ENCODE measurements at places on chromosomes 11 and 22.
A peak's percentile ranks its signal among the peaks of the same experiment; 100 is the strongest.

- no peak for DNase-seq
These were observed 1.7 kb upstream of the IGSF22 start for GRCh38 chr11:18727479-18728236.

GRCh38 chr22:23181721-23182308 lies 1.5 kb downstream of the BCR start:
- DNase-seq = no peak

DNA sequence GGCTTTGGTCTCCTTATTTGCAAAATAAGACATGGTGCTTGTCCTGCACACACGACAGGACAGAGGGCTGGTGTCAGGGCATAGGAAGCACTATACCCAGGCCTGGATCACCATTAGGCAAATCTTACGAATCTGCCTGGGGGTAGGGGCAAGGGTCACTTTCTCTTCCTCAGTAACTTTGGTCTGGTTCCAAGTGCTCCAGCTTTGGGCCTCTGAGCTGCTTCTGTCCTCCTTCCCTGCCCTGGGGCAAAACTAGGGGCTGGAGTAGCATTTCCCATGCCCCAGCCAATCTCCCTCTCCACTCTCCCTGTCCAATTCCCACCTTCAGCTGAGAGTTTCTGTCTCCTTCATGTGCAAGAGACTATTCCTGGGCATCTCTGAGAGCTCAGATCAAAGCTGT lies 123.7 kb upstream of the NECTIN1 start:
- no peak for DNase-seq

- no peak for DNase-seq
These were observed 12.8 kb downstream of the BCL9L start for GRCh38 chr11:118912742-118913410.

- DNase-seq = peak; percentile 41
These were observed 7.2 kb downstream of the POLD4 start for GRCh38 chr11:67345920-67346819.

DNA sequence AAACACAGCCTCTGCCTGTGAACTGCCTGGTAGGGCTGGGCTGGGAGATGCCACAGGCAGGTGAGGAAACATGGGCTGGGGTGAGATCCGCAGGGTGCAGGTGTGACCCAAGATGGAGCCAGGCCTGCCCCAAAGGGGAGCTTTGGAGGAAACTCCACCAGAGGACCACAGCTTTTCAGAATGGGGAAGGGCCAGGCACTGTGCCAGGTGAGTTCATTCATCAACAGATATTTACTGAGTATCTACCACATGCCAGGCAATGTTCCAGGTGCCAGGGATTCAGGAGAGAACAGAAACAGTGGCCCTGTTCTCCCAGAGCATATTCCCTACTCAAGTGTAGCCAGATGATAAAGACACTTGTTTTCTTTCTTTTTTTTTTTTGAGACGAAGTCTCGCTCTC lies 11.2 kb downstream of the RTN4RL2 start:
- DNase-seq = no peak

- DNase-seq = no peak
These were observed 40.7 kb upstream of the CD82 start for GRCh38 chr11:44524751-44525201.

DNA sequence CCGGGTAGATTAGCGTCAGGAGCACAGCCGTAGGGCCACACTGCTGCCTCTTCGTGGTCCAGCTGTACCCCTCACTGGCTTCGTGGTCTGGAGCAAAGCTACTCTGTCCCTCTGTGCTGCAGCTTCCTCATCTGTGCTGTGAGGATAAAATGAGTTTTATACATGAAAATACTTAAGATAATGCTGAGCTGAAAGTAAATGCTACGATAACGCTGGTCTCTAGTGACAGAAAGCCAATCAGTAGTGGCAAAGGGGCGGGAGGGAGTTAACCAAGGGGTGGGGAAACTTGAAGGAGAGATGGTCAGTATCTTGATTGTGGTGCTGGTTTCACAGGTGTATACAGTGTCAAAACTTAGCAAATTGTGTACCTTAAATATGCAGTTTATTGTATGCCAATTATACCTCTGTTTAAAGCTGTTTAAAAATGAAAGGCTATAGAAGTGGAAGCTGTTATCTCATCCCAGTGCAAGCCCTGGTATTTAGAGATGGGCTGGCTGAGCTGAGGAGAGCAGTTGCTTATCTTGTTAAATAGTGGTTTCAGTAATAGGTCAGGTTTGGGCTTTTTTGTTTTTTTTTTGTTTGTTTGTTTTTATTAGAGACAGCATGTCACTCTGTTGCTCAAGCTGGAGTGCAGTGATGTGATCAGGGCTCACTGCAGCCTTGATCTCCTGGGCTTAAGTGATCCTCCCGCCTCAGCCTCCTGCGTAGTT lies 36.7 kb downstream of the ACO2 start:
- no peak for DNase-seq

DNA sequence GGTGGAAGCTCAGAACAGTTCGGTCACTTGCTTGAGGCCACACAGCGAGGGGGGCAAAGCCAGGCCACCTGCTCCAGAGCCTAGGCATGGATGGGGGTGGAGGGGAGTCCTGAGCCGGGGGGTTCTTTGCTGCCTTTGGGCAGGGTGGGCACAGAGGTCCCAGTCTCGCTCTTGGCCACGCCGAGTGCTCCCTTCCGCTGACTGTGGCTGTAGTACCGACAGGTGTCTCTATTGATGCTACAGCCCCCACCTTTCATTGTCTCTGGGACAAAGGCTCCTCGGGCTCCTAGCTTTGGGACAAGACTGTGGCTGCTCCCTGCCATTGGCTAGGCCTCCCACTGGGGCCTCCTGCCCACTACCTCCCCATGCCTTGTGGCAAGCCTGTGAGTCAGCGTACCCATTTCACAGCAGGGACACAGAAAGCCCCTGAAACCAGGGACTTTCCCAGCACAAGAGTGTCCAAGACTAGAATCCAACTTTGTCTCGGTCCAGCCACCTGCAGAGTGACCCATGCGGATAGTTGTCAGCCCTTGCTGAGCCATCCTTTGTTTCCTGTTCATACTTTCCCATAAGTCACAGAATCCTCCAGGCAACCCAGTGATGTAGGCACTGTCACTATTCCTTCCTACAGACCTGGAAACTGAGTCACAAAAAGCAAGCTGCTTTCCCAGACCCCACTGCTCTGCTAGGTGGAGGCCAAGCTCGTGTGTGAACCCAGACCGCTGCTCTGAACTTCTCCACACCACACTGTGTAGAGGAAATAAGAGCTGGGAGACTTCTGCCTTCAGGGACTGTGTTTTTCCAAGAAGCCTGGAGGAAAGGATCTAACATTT lies 17.2 kb downstream of the MYEOV start:
- no peak for DNase-seq

DNA sequence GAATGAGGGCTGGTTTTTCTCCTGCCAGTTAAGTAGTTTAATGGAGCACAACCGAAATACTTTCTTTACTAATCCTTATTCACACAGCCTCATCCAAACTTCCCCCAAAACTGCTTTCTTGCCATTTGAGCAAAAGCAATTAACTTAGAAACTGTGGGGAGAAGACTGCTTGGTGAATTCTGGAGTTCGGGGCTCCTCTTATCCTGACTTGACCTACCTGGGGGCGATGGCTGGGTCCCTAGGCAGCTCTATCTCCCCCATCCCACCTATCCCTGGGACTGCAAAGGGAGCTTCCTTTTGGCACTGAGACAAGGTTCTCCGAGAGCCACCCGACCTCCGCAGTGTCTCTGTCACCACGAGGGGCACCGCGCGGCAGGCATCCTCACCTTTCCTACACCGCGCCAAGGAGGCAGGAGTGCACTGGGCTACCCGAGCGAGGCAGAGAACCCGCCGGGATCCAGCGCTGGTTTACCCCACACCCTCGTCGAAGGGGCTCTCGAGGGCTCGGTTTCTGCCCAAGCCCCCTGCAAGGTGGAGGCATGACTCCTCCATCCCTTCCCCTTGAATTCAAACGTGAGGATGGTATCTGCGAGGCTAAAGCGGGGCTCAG lies 759 bp downstream of the DESI1 start:
- no peak for DNase-seq

DNA sequence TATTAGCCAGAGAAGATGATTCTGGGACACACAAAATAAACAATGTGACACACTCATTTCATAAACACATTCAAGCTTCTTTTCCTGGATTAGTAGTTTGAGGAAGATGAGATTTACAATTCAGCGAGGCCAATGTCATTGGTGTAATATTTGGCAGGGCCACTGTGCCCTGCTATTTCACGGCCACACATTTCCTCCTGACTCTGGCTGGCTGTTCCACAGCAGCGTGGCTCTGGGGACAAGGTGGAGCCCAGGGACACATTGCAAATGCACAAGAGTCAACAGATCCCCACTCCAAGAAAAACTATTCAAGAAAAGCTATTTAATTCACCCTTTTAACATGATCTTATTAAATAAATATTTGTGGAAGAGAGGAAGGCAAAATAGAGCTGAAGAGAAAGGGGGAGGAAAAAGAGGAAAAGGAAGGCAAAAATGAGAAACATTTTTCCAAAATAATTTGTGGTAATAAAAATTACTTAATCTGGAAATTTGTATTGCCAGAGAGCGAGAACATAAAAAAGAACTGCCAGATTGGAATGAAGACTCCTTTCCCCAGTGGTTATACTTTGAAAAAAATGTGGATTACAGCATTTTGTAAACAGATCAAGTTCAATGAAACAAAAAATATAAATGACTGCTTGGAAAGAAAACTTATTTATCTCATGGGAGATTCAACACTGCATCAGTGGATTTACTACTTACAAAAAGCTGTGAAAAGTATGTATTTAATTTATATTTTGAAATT lies 27.1 kb downstream of the NXPE2 start:
- DNase-seq = no peak

GRCh38 chr11:76699451-76700091 lies 29.0 kb upstream of the LRRC32 start:
- no peak for DNase-seq

DNA sequence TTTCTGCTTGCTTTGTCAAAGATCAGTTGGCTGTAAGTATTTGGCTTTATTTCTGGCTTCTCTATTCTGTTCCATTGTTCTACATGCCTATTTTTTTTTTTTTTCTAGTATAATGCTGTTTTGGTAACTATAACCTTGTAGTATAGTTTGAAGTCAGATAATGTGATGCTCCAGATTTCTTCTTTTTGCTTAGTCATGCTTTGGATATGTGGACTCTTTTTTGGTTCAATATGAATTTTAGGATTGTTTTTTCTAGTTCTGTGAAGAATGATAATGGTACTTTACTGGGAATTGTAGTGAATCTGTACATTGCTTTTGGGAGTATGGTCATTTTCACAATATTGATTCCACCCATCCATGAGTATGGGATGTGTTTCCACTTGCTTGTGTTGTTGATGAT lies 37.9 kb upstream of the ARHGAP20 start:
- DNase-seq = no peak

GRCh38 chr11:130908770-130909625 lies 7.3 kb downstream of the SNX19 start:
- no peak for DNase-seq

DNA sequence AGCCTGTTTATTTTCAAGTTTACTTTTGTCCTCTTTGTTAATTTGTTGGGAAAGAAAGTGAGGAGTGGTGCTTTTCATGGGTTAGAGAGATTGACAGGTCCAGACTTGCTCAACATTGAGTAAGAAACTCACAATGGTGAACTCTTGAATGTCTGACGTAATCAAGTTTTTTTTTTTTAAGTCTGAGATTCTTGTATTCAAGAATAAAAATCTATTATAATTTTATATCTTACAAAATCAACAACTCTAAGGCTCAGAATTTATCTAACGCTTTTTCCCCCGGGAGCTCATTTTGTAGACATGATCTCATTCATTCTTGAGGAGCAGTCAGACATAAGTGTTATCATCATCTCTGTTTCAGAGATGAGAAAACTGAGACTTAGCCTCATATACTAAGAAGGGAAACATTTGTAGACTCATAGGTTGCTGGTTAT lies 39.1 kb upstream of the SPTBN2 start:
- DNase-seq = no peak

- no peak for DNase-seq
These were observed 6.2 kb downstream of the TEAD1 start for GRCh38 chr11:12680246-12680939.

DNA sequence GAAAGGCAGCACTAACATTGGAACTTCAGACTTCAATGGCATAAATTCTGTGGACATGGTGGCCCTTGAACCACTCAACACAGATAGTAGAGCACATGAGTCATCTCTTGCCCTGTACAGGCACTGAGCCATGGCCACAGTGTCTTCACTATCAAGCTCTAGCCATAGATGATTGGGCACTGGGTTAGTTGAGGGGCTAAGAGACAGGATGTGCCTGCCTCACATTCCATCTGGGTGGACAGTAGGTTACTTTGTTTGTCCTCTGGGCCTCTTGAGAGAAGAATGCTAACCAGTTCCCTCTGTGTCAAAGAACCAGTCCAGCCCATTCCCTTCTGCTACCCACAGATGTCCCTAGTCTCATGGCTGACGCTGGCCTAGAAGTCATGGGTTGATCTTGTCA lies 39.8 kb downstream of the OR6Q1 start:
- no peak for DNase-seq

DNA sequence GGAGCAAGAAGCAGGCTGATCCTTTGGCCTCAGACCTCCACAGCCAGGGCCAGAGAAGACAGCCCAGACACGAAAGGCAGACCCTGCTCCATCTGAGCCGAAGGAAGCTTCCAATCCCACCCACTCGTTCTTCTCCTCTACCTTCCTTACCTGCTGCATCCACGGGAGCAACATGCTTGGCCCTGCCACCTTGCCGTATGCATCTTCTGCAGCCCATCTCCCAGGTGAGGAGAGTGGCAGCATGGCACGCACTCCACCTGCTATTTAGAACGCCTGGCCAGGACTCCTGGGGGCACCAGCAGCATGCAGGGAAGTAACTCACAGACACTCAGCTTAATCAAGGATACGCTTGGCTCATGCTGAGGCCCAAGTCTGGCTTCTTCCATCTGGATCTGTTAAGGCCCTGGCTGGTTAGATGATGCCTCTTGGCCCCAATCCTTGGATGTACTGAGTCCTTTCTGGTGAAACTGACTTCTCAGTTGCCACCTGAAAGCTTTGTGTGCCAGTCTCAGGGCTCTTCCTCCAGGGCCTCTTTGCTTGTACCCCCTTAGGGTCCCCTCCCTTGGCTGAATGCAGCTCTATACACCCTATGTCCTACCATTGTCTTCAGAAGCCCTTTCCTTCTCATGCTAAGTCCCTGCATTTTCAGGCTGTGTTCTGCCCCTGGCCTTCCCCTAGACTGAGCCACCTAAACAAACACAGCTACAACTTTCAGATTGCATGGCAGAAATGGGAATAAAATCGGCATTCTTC lies 604.9 kb downstream of the BUD13 start:
- no peak for DNase-seq

GRCh38 chr11:19368726-19369375 lies 128.1 kb upstream of the E2F8 start:
- no peak for DNase-seq

DNA sequence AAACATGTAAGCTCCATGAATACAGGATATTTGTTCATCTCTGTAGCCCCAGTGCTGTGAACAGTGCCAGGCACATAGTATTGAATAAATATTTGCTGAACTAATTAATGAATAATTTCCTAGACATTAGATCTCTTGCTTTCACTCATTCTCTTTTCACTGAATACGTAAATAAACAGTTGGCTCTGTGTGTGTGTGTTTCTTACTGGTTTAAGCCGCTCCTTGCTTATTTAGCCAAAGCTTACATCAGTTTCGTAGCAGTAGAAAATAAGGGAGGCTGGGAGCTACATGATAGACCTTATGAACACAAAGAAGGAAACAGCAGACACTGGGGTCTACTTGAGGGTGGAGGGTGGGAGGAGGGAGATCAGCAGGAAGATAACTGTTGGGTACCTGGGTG lies 17.2 kb downstream of the KREMEN1 start:
- no peak for DNase-seq

- no peak for DNase-seq
These were observed 95.8 kb upstream of the ALKBH3 start for GRCh38 chr11:43784866-43785265.

GRCh38 chr11:57424792-57425564 lies 1.9 kb downstream of the SLC43A3 start:
- peak; percentile 89 for DNase-seq

- DNase-seq = no peak
These were observed 35.1 kb downstream of the CSF2RB start for GRCh38 chr22:36948273-36949225.

Measured in KG1 (cell line).